ENCODE measurements at places on chromosomes 16 and 17.
A peak's percentile ranks its signal among the peaks of the same experiment; 100 is the strongest.

DNA sequence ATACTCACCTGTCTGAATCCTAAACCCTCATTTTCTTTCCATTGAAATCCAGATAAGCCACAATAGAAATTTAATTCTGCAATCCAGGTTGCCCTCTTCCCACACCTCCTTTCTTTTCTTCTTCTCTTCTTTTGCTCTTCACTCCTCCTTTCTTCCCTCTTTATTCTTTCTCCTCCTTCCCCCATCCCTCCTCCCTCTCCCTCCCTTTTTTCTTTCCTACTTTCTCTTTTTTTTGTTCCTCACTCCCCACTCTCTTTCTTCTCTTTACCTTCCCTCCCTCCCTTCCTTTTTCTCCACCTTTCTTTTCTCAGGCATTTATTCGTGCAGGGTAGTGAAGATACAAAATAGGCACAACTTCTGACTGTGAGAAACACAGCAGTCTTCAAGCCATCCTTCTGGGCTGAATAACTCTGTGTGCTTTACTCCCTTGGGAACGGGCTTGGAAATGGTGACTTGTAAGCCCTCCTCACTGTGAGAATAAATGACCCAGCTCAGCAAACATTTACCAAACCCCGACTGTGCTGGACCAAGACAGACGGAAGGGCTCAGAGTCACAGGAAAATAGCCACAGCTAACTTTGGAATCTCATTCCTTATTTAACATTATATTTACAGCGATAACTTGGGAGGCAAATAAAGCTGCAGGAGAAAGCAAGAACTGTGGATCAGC is 140.8 kb downstream of the HAPSTR1 start:
- no peak for DNase-seq

DNA sequence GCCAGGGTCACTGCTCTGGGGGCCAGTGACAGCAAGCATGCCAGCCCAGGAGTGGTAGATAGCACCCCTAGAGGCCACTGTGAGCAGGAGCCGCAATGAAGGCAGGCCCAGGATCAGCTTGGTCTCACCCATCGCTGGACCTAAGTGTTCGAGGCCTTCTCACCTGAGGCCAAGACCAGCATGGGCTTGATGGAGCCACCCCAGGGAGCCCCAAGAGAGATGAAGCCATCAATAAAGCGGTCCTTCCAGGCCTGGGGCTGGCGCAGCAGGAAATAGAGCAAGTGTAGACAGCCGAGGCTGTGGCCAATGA is 1.8 kb downstream of the LCAT start:
- DNase-seq, result no peak

DNA sequence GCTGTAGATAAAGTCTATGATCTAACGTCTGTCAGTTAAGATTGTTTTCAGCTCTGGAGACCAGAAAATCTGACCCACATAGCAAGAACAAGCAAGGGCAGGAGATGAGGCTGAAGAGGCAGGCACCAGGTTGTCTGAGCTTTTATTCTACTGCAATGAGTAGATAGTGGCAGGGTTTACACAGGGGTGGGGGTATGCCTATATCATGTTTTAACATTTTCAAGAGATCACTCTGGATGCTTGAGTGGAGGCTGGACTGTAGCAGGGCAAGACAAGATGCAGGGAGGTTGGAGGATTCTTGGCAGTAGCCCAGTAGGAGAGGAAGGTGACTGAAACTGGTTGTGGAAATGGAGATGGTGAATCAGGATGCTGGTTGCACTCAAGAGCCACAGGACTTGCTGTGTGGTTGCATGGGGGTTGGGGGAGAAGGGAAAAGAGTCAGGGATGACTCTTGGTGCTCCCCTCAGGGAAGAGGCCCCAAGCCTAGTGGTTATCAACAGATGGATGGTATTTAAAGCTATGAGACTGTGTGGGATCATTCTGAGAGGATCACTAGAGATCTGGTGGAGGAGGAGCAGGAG is 143.1 kb upstream of the KCNJ18 start:
- DNase-seq, result no peak

DNA sequence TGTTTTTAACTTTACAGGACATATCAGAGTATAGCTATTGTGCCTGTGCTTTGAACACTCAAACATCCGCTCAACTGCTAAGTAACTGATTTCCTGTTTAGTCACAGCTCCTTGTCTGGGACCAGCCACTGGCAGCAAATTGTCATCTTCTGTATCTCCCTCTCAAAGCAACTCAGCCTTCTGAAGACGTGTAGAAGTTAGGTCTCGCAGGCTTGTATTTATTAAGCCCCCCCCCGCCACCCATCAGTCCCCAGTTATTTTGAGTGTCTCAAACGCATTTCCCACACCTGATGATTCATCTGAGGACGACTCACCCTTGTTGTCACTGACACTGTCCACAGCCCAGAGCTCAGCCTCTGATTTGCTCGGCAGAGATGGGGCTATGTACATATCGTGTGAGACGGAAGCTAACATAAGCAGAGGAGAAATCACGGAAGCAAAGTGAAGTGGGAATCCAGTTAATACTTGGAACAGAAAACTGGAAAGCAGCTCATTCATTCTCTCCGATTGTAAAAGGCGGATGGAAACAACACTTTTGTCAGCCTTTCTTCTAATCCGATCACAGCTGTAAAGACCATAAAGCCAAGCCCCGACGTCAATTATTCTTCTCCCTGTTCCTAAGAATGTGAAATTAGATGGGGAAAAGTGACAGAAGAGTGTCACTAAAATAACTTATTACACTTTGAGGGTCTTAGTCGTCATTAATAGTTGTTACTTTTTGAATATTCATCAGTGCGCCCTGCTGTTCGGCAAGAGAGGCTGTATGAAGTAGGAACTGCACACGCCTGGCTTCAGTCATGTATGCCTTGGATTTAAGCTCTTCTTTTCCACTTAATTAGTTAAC is 64.2 kb downstream of the PITPNC1 start:
- DNase-seq, result no peak

GRCh38 chr16:77613095-77613494 is 109.2 kb upstream of the NUDT7 start:
- DNase-seq, result no peak

- DNase-seq, result no peak
Observed at GRCh38 chr17:8803531-8804420, 4.6 kb upstream of the MFSD6L start.

DNA sequence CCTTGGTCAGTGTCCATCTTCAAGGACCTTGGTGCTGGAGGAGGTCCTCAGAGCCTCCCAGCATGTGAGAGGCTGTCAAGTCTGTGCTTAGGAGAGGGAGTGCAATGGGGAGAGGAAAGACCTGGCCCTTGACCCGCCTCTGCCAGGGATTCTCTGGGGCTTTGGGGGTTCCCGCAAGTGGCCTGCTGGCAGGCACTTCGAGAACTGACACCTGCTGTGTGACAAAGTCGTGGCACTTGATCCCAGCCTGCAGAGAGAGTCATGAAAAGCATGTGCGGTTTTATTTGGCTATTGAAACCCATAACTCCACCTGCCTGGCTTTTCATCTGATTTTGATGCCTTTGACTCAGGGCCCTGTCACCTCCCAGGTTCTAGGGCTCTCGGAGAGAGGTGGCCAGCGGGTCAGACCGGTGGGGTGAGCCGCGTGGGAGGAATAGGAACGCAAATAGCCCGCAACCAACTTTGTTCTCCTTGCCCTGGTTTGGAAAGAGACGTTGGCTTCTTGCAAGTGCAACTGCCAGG is 42.8 kb upstream of the GSE1 start:
- DNase-seq, result peak; percentile 51

DNA sequence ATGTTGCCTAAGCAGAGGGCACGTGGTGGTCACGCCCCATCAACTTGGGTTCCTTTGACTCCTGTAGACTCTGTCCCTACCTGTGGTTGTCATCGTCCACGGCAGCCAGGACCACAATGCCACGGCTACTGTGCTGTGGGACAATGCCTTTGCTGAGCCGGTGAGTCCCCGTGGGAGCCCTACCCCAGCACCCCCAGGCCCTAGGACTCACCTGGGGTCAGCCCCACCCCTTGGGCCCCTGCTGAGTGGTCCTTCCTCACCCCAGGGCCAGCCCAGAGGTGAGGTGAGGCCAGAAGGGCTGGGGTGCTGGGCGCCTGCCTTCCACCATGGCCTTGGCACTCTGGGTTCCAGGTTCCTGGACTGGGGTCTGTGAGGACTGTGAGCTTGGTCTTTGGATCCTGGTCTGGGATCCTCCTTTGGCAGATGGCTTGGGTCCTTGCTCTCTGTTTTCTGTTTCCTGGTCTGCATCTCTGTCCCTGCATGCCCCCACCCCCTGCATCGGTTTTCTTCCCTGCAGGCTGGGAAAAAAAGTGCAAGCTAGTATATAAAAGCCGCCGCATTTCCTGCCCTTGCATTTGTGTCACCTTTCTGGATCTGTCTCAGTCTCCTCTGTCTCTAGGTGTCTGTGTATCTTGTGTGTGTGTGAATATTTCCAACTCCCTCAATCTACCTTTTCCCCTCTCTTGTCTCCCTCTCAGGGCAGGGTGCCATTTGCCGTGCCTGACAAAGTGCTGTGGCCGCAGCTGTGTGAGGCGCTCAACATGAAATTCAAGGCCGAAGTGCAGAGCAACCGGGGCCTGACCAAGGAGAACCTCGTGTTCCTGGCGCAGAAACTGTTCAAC is 17.5 kb downstream of the STAT5A start:
- DNase-seq, result no peak

DNA sequence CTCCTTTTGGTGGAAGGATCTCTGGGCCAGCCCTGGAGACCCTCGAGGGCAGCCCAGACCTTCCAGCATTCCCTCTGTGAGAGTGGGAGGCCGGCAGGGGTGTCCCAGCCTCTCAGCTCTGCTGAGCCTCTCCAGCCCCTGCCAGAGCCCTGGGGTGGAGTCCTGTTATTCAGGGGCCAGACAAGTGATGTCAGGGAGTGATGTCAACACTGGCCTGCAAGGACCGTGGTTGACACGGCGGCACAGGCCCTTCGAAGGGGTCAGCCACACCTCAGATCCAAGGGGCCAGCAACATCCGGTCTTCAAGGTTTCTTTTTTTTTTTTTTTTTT is 231.2 kb downstream of the KATNIP start:
- DNase-seq, result no peak

- no peak for DNase-seq
Observed at GRCh38 chr16:87955302-87956097, 4.3 kb downstream of the BANP start.

DNA sequence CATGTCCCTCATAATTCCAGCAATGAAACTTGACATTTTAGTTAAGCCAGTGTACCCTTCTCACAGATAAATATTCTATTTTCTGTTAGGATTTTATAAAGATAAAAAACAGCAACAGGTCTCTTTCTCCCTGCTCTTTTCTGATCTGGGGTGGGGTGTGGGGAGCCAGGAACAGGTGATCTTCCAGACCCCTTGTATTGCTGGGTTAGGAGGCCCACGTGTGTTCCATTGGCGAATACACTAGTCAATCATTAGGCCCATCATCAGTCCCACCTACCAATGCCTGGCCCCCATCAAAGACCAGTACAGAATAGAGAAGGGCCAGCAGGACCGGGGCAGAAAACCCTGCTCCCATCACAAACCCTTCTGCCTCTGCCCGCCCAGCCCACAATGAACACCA is 40.3 kb upstream of the TOB1 start:
- no peak for DNase-seq

DNA sequence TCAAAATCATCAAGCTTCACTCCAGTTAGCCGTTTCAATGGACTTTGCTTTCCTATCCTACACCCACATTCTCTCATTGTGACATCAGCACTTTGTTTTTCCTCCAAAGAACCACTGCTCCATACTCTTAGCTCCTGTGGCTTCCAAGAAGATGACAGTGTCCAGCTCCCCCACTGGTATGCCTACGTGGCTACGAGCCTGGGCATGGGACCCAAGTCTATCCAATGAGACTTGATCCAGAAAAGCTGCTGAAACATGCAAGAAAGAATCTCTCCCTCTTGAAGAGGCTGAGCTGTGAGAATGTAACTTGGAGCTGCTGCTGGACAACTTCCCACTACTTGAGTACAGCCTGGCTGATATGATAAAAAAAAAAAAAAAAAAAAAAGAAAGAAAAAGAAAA is 9.4 kb downstream of the TOX3 start:
- DNase-seq, result no peak

DNA sequence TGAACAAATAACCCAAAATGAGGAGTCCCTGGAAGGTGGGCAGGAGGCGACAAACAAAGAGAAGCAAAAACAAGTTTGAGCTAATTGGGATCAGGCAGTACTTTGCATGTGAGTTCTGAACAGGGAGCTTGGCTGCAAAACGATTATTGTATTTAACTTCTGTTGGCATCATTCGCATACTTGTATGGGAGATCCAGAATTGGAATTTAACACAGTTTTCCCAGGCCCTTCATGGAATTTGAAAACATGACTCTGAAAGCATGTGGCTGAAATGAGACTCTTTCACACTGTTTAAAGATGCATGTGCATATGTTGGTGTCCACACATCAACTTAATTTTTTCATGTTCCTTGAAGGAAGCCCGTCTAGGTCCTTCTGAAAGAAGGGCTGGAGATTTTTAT is 674.3 kb downstream of the WWOX start:
- no peak for DNase-seq

DNA sequence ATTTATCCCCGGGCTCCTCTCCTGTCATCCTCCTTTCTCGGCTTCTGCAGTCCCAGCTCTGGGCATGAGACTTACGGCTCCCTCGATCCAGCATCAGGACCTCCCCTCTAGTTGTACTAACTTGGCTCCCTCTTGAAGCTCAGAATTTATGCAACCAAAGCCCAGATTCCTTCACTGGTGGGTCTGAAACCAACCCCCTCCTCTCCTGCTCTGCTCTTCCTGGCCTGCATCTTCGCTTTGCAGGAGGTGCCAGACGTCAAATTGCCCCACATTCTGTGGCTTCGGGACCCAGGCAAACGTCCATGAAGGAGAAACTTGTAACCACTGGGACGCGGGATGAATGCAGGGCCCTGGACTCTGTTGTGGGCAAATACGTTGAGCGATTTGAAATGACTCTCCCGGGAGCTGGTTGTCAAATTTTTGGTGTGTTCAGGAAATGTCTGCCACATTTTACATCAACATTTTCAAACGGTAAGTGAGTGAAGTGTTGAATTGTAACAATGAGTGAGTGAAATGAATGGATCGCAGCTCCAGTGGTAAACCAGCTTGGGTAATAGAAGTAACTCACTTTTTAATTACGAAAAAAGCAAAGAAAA is 29.3 kb upstream of the ELAC2 start:
- no peak for DNase-seq

DNA sequence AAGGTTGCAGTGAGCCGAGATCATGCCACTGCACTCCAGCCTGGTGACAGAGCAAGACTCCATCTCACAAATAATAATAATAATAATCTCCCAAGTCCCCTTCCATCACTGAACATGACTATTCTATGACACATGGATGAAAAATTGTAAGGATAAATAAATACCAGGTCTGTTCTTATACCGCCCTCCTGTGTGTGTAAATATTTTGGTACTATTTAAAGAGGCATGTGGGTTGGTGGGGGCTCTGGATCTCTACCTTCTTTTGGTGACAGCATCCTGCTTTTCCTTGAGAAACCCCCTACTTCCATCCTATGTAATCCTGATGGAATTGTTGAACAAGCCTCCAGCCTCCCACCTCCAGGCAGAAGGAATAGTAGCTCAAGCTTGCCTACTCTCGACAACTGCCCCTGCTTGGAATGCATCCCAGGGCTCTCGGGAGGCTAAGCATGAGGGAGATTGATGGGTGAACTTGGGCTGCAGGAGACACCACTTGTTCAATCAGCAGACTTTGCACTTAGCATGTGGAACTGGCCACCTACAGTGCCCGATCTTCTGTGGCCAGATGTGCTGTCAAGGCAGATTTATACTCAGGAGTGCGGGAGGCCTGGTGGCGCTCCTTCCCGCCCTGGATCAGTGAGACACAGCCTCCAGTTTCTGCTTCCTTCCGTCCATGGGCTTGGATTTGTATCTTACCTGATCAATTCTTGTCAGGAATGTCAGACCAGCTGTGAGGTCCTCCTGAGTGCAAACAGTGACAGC is 287.4 kb downstream of the SLC39A11 start:
- no peak for DNase-seq

Measured in DMS79 treated with DMSO at 0.1 percent for 48 hours (cell line).